ENCODE measurements at places on chromosomes 7 and 10.

DNA sequence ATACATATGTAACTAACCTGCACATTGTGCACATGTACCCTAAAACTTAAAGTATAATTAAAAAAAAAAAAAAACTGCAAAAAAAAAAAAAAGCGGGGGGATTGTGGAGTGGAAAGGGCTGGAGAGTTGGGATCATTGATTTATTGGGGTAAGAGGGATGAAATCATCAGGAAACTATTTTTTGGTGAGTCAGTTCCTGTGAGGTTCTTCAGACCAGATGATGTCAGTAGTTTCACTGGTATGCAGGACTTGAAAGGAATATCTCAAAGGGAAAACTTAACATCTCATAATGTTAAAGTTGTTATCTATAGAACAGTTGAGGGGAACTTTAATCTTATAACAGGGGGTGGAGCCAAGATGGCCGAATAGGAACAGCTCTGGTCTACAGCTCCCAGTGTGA lies 32.6 kb upstream of the TECTB start:
- peak; percentile 26 for DNase-seq

- peak; percentile 82 for DNase-seq
These were observed 19.5 kb upstream of the ITGB8 start for GRCh38 chr7:20310963-20311742.

- DNase-seq = no peak
These were observed at the start of gene LEP for GRCh38 chr7:128240696-128241386. Gene LEP, plus strand, starts transcription at chr7:128241278. Its CDS starts 10,741 bp downstream, at chr7:128252019.

DNA sequence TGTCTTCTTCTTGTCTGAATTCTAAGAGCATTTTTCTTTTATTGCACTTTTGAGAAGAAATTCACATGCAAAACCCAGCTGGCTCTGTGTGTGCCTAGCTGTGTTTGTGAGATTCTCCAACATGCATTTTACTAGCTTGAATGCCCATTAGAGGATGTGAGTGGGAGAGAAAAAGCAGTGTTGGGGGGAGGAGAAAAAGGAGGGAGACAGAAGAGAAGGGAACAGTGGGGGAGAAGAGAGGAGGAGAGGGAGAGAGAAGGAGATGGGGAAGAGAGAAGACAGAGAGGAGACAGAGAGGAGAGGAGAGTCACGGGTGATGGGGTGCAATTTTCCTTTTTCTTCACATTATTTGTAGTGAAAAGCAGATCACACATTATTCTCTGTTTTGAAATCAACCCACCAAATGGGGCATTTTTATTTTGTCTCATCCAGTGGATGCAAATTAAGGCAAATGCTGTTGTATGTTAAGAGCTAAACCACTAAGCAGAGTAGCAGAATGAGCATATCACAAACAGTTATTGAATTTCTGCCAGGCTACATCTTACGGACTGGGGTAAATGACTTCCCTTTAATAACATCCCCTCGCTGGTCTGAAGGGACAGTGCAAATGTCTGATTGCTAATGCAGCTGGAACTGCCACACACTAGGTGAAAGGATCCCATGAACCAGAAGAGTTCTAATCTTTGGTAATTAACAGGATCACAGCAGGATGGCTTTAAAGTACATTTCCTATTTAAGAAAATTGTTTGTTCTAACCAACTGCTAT lies 849 bp downstream of the LRRN3 start:
- no peak for DNase-seq

DNA sequence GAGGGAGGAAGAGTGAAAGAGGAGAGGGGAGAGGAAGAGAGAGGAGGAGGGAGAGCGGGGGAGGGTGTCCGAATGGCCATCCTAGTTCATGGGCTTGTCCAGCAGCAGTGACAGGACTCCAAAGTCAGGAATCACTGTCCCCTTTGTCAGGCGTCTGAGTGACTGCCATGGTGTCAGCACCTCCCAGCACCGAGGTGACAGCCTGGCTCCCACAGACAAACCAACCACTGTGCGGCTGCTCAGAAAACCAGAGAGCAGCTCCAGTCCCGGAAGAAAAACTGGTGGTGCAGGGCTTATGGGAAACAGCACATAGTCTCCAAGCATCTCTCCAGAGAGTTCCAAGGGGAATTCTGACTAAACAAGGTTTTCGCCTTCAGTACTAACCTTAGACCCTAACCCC lies 18.9 kb upstream of the FGFR2 start:
- DNase-seq = no peak

- DNase-seq = peak; percentile 63
These were observed 582.2 kb downstream of the SORCS1 start for GRCh38 chr10:106582291-106582690.

DNA sequence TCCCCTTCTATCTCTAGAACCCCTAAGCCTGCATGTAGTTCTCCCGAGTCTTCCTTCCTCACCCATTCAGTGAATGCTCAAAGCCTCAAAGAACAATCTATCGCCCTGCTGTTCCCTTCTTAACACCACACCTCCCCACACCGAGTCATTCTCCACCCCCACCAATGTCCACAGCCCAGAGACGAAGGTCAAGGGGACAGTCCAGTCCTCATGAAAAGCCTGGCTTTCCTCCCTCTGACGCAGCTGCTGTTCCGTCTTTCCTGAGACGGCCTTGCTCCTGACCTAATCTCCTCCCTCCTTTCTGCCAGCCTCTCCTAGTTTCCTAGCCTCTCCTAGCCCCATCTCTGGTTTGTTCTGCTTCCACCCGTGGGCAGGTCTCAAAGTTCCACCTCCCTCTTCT lies 9.2 kb downstream of the MOSPD3 start:
- DNase-seq = no peak

DNA sequence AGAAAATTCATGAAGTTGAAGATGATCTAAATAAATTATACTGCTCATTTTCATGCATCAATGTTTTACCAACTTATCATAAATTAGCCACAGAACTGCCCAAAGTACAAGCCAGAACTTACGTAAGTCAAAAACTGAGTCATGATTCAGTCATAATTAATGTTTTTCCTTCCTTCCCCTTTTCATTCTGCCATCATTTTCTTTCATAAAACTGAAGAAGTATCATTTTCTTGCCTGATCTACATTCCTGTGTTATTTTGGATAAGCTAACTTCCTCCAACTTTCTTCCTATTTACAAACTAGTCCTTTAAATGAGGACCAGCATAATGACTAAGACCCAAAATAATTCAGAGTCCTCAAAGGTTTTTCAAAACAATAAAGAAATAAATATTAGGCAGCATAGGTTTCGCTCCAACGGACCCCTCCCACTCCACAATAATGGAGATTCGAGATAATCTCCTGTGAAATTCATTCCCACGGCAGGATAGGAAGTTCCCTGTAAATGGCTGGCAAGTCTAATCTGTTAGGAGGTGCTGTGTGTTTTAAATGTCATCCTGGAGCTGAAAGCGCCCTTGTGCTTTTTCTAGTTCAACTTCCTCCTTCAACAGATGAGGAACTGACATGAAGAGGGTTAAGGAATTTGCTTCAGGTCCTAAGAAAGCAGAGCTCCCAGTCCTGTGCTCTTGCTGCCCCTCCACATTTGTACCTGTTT lies 218.9 kb downstream of the DOCK4 start:
- no peak for DNase-seq

- no peak for DNase-seq
These were observed 60.4 kb downstream of the CYTH3 start for GRCh38 chr7:6212008-6212407.

DNA sequence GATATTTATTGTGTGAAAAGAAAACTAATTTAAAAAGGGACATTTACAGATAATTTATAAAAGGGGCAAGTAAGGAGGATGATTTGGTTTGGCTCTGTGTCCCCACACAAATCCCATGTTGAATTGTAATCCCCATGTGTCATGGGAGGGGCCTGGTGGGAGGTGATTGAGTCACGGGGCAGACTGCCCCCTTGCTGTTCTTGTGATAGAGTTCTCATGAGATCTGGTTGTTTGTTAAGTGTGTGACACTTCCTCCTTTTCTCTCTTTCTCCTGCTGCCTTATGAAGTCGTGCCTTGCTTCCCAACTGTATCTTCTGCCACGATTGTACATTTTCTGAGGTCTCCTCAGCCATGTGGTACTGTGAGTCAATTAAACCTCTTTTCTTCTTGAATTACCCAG lies 171.0 kb upstream of the SEMA3E start:
- DNase-seq = no peak

DNA sequence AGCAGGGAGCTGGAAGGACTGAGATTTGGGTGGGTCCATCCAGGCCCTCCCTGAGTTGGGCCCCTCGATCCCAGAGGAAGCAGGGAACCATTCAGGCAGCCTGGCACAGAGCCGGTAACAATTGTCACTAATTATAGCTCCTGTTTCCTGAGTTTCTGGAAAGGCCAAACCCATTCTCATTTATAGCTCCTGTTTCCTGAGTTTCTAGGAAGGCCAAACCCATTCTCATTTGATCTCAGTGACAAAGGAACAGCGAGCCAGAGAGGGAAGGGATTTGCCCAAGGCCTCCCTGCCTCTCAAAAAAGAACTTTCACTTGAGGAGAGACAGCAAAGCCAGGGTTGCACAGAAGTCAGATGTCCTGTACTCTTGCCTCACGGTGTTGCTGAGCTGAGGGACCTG lies 521.9 kb downstream of the TYW1 start:
- DNase-seq = no peak

DNA sequence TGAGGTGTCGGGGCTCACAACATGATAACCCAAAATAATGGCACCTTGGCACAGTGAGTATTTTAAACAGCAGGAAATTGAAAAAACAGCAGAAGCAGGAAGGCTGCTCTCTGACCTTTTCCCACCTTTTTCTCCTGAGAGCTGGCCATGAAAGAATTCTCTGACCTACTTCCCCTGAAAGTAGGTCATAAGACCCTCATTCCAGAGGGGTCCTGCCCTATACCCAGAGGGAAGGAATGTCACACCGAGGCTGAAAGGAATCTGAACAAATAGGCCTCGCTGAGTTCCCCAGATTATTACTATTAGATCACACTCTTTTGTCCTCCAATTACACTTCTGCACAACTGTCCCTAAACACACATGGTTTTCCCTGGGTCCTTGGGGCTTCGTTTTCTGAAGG lies 18.8 kb downstream of the CPVL start:
- no peak for DNase-seq

GRCh38 chr7:102454468-102454867 lies 10.2 kb downstream of the ALKBH4 start:
- DNase-seq = no peak

DNA sequence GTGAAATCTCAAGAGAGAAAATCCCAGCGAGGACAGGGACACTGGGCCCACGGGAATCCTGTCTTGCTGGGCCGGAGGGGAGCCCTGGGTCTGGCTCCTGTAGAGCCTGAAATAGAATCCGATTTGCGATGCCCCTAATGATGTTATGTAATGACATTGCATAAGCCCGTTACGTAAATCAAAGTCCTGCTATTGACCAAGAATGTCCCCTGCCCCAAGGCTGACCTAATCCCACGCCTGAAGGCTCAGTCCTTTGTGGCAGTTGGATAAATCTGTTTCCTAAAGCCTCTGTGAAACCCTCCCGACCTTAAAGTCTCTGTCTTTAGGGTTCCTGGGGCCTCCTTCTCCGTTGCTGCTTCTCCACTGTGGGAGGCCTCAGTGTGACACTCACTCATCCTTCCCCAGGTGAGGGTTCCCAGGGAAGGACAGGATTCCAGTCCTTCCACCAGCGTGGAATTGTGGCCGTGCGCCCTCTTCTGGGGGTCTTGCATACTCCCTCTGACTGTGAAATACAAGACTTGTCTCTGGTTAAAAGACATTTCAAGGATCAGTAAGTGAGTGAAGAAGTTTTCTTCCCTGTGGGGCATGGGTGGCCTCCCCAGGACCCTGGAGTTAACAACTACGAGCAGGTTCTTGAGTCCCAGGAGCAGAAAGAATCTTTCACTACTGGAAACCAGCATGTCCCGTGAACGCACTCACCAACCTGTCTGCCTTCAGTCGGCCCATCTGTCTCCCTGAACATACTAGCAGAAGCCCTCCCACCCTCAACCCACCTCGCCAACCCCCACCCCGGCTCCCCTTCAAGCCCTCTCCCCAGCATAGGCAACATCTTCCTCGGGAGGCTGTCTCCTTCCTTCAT lies 19.8 kb downstream of the ZNF467 start:
- DNase-seq = peak; percentile 54

DNA sequence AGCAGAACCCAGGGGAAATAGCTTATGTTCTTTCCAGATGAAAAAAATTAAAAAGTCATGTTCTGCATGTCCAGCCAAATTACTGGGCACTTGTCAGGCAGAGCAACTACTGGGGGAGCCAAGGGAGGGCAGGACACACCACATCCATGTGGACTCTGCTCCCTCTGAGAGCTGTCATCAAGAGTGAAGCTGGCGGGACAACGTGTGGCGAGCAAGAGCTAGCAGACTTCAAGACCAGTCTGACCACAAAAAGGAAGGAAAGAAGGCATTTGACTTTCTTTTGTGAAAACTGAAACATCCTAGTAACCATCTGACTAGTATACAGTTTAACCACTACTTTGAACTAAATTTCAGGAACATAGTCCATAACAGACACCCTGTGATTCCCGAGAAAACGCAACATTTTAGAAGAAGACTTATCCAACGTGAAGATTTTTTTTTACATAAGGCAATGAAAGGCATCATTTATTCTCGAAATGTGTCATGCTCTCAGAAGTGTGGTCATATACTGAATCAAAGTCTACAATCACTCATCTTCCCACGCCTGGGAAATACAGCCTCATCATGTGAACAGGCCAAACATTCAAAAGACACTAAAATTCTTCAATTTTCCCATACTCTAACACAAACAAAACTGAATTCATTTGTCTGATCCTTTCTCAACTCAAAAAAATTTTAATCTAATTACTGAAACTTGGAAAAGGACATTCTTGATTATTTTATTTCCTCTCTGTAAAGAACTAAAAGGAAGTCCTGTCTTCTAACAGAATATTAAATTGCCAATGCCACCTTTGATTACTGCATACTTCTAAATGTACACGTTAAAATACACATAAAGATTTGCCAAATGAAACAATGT lies 15.5 kb downstream of the CYTH3 start:
- no peak for DNase-seq

DNA sequence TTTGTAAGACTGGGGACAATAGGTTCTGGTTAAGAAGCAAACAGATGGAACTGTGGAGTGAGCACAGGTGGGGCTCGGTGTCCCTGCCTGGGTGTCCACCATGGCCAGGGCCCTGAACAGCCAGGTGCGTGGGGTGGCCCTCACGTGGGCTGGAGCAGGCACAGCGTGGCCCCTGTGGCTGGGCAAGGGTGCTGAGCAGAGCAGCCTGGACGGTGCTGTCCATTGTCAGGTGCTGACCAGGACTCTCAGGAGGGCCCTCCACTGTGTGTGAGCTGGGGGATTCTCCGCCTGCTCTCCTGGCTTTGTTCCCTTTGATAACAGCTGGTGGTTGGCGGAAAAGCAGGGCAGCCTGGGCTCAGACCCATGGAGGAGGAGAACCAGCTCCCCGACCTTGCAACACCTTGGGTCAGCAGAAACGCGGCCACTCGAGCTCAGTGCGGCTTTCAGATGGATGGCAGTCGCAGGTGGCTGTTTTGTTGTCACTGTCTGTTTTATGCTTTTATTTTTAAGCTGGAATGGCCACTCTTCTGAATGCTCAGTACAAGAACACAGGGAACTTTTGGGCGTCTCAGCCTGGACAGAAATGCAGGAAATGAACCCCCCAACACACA lies 273.9 kb upstream of the ADARB2 start:
- DNase-seq = no peak

GRCh38 chr10:74120911-74121310 lies 29.7 kb downstream of the AP3M1 start:
- DNase-seq = no peak

GRCh38 chr7:148395990-148396716 lies 194.4 kb upstream of the C7orf33 start:
- no peak for DNase-seq

Measured in NCI-H460 (cell line).